Panc1 (cell line): ENCODE measurements at places on chromosomes 1 and 21.

DNA sequence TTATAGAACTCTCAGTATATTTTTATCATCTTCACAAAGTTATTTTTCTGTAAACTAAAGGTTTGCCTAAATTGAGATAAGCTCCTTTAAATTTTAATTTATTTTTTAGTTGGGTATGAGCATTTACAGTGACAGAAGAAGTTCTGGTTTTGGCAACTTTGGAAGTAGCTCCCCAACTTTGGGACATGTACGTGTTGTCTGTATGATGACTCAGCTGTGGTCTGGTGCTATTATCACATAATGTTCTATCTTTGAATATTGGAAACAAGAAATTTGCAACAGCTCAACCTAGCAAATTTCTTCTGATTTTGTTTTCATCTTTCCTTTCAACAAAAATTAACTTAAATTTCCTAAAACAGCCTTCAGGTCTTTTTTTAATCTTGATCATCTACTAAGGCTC is 46.6 kb upstream of the C1orf105 start:
- no peak for DNase-seq

GRCh38 chr1:234921266-234922062 is 207.2 kb downstream of the TOMM20 start:
- DNase-seq = no peak

GRCh38 chr1:175870217-175870616 is 126.8 kb upstream of the TNR start:
- no peak for DNase-seq

- DNase-seq = no peak
Measured at GRCh38 chr1:38508232-38508631, 351.3 kb downstream of the RRAGC start.

GRCh38 chr1:1357871-1358432 is 403 bp downstream of the MXRA8 start:
- DNase-seq = no peak

DNA sequence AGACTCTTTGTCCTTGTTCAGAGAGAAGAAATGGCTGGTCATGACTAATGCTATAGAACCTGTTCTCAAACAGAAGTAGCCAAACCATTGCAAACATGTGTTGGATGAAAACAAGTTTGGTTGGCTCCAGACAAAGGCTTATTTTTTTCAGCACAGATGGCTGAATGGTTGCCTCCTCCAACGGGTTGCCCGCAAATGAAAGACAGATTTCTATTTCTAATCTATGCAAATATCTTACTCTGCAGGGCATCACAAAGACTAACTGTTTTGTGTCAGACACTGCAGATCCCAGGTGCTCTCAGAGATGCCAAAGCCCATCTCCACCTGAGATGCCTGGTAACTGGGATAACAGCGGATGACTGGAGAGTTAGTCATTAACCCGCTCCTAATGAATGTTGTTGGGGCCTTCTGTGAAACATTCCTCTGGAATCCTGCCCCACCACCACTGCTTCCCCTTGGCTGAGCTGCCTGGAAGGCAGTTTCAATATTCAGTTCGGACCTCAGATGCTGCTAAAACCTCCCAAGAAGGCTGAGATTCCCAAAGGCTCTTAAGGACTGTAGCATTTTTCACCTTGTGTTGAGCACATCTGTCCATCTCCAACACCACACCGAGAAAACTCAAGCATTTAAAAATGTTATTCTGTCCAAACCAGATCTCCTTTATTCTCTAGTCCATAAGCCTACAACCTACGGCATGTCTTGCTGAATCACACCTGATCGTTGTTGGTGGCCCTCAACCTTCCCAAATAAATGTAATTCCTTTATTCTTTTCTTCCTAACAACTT is 104.4 kb downstream of the PTPN14 start:
- DNase-seq = peak; percentile 85

DNA sequence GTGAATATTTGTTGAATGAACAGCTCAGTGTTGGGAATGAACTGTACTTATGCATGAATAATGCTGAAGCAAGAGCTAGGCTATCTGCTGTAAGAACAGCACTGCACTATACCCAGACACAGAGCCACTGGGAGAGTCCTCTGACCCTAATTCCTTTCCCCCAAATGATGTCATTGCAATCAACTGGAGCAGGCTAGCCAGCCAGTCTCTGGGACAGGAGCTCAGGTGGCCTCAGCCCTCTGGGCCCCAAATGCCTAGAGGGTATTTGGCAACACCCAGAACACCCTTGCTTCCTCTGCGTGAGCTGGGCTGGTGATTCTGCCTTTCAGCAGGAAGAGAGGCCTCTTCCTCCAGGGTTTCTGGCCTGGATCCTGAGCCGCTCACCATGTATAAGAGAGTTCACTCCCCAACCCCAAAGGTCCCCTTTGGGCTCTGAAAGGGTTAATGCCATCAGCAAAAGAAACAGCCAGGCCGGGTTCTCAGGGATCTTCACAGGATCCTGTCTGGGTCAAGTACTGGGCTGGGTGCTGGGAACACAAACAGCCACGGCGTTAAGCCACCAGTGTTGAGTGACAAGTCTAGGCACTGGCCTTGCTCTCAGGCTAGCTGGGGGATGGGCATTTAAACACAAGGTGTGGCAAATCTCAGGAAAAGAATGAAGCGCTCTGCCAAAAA is 3.7 kb upstream of the PADI4 start:
- no peak for DNase-seq

GRCh38 chr1:113958691-113959090 is 20.6 kb upstream of the OLFML3 start:
- no peak for DNase-seq

- DNase-seq = no peak
Measured at GRCh38 chr1:92503926-92504285, 17.2 kb upstream of the GFI1 start.

- no peak for DNase-seq
Measured at GRCh38 chr1:199221371-199222150, 582.7 kb downstream of the PTPRC start.

- no peak for DNase-seq
Measured at GRCh38 chr1:221162352-221162751, 283.1 kb downstream of the HLX start.

- no peak for DNase-seq
Measured at GRCh38 chr1:181296180-181296579, 187.1 kb upstream of the CACNA1E start.

- no peak for DNase-seq
Measured at GRCh38 chr1:244102046-244102445, 51.0 kb downstream of the ZBTB18 start.

- no peak for DNase-seq
Measured at GRCh38 chr1:165753934-165754333, 14.7 kb downstream of the TMCO1 start.

DNA sequence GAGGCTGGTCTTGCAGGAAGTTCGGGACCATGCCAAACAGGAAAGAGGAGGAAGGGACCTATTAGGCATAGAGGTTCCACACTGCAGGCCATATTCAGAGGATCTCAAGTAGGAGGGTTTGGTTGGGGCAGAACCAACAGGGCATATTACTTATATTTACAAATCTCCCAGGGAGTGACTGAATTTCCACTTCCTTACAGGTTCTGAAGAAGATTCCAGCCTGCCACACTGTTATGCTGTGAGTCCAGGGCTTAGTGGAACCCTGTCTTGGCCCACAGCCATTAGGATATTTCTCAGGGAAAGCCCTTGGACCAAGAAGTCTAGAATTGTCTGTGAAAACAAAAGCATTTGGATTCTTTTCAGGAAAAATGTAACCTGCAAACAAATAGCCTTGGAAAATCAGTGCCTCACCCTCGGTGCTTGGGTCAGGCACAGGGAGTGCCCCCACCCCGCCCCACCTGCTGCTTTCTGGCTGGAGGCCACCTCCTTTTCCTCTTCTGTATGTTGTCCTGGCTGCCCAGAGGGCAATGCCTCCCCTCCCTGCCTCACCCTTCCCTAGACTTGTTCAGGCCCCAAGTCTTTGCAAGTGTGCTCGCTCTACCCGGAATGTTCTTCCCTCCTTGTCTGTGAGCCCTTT is 41.0 kb upstream of the JUN start:
- DNase-seq = no peak

DNA sequence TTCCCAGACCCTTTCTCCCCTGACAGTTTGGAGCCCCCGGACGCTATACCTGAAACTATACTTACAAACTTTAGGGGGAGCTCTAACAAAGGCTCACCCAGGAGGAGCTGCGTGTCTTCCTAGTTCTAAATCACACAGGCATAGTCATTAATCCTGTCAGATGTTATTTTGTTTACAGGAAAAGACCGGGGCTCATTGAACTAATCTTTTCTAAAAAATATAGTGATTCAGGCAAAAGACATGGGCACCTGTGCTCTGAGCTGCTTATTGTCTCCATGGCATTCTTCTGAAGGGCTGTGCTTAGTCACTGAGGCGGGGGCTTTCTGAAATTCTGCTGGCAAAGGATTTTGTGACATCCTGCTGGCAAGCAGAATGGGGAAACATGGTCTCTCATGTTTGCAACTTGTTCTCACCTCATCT is 1577.0 kb downstream of the NCAM2 start:
- no peak for DNase-seq

- no peak for DNase-seq
Measured at GRCh38 chr1:40820911-40821693, 37.5 kb downstream of the KCNQ4 start.

GRCh38 chr21:35991131-35991530 is 69.2 kb downstream of the SETD4 start:
- DNase-seq = no peak

GRCh38 chr1:115115521-115116161 is 26.3 kb upstream of the TSPAN2 start:
- no peak for DNase-seq

DNA sequence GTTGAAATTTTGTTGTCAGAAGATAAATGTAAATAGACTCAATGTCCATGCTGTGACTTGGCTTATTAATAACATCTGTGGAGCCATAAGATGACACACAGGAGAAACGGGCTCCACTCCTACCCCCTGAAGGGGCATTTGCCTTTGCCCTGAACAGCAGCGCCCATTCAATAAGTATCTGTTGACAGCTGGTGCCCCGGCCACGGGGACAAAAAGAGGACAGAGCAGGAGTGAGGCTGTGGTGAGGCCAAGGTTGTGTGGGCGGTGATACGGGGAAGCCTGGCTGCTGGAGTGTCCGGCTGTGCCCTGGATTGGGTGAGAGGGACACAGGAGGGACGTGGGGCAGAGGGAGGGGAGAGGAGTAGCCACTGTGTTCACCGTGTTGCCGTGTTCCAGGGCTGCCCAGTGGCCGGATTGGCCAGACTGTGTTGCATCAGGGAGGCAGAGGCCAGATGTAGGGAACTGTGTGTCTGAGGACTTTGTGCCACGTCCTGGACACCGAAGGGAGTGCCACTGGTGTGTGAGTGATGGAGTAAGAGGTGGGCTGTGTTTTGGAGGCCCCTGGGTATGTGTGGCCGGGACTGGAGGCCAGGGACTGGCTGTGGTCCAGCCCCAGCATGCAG is 15.1 kb downstream of the PRMT2 start:
- DNase-seq = no peak

- DNase-seq = no peak
Measured at GRCh38 chr1:40592107-40592803, 60.8 kb downstream of the ZNF684 start.

DNA sequence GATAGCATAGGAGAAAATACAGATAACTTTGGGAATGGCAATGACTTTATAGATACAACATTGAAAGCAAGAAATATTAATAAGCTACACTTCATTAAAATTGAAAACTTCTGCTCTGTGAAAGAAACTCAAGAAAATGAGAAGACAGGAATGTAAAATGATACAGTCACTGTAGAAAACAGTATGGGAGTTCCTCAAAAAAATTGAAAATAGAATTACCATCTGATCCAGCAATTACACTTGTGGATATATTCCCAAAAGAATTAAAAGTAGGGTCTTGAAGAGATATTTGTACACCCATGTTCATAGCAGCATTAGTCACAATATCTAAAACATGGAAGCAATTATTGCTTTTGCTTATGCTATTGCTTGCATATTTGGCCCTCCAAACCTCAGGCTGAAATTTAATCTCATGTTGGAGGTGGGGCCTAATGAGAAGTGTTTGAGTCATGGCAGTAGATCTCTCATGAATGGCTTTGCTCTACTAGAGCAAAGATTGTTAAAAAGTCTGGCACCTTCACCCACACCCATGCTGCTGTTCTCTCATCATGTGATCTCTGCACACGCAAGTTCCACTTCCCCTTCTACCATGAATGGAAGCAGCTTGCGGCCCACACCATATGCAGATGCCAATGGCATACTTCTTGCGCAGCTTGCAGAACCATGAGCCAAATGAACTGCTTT is 15.3 kb upstream of the AHCYL1 start:
- no peak for DNase-seq

GRCh38 chr1:221907166-221907932 is 165.5 kb upstream of the DUSP10 start:
- no peak for DNase-seq
